ENCODE measurements at places on chromosomes 6 and 20.

GRCh38 chr20:25129428-25129827 lies 47.5 kb upstream of the VSX1 start:
- no peak for DNase-seq

DNA sequence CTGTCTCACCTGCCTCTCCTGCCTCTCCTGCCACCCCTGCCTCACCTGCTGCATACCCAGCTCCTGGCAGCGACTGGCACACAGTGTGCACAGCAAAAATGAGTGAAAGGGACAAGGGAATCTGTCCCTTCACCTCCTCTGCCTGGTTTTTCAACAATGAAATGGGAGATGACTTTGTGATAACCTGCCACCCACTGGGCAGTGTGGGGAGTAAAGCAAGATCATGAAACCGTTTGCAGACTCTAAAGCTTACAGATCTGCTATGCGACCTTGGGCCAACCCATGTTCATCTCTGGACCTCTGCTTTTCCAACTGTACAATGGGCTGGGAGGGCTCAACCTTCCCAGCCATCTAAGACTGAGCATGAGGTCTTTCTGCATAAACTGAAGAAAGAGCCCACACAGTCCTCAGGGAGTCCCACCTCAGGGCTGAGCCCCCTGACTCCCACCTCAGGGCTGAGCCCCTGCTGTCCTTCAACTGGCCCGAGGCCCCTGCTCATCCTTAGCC lies 81.1 kb downstream of the RIPOR3 start:
- DNase-seq = no peak

DNA sequence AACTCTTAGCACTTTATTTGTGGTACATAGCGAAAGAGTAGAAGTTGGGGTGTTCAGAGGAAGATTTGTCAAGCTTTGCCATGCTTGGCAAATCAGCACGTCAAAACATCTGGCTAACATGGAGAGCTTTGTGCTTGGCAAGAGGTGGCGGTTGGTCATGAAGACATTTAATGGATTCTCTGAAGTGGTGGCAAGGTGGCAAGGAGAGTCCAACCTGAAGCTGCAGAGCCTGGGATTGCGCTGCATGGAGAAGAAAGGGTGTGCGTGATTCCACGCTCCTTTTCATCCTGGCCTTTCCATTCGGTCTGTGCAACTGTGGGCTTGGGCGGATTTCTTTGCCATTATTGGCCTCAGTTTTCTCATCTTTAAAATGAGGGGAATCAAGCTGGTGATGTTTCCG lies 3.1 kb downstream of the PYGB start:
- DNase-seq = no peak

DNA sequence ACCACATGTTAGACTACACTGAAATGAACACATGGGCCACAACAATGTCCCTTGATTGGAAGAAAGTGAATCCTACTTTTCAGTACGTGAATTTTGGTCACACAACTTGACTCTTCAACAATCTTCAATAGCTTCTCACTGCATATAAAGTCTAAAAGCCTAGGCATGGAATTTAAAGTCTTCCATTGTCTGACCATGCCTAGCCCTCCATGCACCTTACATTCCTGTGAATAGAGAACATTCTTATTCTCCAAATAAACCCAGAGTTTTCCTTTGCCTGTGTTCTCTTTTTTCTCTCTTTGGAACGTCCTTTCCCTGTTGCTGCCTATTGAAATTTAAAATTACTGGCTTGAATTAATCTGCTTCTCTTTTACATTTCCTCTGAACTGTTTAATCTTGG lies 207.5 kb downstream of the ASCC3 start:
- DNase-seq = no peak

- no peak for DNase-seq
Measured at GRCh38 chr6:101199441-101199840, 194.1 kb upstream of the GRIK2 start.

GRCh38 chr6:28747083-28747630 lies 176.6 kb downstream of the TRIM27 start:
- no peak for DNase-seq

DNA sequence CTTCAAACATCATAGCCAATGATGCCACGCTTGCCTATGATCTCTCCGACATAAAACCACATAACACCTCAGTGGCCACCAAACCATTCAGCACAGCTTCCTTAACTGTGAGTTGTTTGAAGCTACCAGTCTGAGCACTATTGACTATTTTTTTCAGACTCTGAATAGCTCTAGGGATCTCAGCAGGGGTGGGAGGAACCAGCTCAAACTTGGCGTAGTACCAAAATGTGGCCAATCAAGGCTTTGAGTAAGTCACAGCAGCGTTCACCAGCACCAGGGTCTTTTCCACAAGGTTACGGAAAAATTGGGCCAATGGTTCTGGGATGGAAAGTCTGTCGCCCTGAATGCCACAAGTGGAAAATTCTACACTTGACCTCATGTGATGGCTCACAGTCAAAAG lies 70.6 kb downstream of the SMPDL3A start:
- DNase-seq = no peak

GRCh38 chr6:40343318-40343876 lies 243.8 kb downstream of the LRFN2 start:
- DNase-seq = no peak

DNA sequence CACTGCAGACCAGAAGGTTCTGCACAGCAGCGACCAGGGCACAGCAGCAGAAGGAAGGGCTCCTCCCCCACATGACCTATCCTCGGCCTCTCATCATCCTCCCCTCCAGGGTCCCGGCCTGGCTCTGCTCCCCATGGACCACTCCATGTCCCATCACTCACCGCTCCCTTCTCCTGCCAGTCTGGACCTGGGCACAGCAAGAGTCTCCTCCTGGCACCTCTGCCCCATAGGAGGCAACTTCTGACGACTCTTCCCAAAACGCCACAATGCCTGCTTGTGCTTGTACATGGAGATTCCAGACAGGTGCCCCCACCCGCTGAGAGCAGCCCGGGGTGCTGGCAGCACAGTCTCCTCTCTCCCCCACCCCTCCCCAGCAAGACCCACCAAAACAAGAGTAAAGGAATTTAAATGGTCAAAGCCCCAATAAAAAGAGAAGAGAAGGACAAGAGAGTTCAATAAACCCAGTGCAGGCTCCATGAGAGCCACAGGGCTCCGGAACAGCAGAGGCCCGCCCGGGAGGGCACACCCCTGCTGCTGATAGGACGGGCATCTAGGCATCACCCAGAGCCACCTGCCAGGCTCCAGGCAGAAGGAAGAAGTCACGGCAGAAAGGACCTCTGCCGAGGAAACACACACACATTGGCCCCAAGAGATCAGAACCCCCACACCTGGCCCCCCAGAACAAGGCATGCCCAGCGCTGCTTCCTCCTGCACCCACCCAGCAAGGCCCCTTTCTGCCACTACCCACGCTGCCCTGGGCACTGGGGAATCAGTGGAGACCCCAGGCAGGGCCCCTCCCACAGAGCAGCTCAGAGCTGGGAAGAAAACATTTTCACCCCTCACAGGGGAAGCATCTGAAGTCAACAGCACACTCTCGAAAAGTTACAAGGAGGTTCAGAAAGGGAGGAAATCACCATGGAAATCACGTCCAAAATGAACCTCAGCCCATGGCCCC lies 15.2 kb downstream of the TAF4 start:
- DNase-seq = no peak

- no peak for DNase-seq
Measured at GRCh38 chr6:44775121-44775520, 387.6 kb downstream of the CDC5L start.

GRCh38 chr6:19983374-19983773 lies 146.2 kb downstream of the ID4 start:
- DNase-seq = no peak

GRCh38 chr6:151118461-151119123 lies 121.2 kb upstream of the AKAP12 start:
- DNase-seq = no peak

DNA sequence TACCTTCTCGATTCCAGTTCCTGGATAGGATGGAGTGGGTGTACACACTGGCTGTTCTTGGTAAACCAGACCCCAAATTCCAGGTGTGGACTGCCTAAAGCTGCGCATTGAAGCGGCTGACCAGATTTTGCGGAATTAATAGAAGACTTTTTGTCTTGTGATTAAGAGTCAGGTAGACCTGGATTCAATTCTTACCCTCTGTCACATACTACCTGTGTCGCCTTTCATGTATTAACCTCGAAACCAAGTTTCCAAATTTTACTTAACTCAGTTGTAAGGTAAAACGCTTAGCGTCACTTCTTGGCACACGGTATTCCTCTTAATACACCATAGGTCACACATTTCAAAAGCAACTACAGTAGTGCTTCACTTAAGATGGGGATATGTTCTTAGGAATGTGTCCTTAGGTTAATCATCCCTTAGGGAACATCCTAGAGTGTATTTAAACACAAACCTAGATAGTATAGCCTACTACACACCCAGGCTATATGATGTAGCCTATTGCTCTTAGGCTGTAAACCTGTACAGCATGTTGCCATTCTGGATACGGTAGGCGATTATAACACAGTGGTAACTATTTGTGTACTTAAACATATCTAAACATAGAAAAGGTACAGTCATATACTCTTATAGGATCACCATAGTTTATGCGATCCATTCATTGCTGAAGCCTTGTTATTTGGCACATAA lies 733 bp upstream of the GOPC start:
- no peak for DNase-seq

- DNase-seq = no peak
Measured at GRCh38 chr6:21256197-21256596, 337.4 kb upstream of the SOX4 start.

- DNase-seq = no peak
Measured at GRCh38 chr6:137701942-137702341, 165.1 kb upstream of the TNFAIP3 start.

GRCh38 chr20:32512047-32512385 lies 73.1 kb downstream of the NOL4L start:
- no peak for DNase-seq

- no peak for DNase-seq
Measured at GRCh38 chr6:138404666-138405337, 779 bp downstream of the HEBP2 start.

DNA sequence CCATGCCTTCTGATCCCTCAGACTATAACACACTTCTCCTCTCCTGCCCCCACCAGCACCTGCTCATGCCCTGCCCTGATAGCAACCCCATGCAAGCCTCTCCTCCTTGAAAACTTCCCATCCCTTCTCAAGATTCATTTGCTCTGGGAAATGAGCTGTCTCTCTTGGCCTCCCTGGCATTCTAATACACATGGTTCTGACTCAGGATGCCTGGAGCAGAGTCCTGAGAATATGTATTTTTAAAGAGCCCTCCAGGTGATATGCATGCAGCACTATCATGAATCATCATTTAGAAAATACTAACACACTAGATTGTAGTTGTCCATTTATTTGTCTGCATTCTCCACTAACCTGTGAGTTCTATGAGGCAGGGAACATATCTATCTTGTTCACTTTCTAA lies 26.6 kb downstream of the HDGFL1 start:
- DNase-seq = no peak

GRCh38 chr6:19035461-19036195 lies 648.5 kb downstream of the RNF144B start:
- no peak for DNase-seq

DNA sequence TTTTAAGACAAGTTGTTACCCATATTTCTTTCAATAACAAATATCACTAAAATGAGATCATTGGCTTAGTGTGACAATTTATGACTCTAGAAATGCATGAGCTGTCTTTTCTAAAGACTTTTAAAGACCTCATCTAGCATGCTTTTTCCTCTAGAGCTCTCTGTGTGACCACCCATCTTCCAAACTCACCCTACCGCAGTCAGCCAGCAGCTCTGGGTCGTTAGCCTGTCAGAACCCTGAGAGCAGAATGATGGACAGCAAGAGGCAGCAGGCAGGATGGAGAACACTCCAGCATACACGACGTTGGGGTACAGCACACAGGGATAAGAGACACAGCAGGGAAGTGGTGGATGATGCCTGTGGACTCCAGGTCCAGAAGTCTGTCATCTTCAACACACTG lies 45.1 kb upstream of the TBX18 start:
- no peak for DNase-seq

GRCh38 chr20:25193843-25194242 lies 1.7 kb upstream of the ENTPD6 start:
- no peak for DNase-seq

DNA sequence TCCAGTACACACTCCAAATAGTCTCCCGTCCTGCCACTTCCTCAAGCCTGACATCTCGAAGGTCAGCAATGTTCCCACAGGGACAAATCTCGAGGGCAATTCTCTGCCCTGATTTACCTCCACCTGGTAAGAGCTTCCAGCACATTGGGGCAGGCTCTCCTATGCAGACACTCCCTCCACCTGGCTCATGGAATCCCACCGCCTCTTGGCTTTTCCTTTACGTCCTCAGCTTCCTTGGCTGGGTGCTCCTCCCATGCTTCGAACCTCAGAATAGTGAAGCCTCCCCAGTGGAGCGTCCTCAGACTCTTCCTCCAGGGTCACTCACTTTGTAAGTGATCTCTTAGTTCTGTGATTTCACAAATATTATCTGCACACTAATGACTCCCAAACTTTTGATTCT lies 205.2 kb upstream of the ECI2 start:
- DNase-seq = no peak

GRCh38 chr20:33883164-33883563 lies 72.0 kb downstream of the CHMP4B start:
- no peak for DNase-seq

- DNase-seq = no peak
Measured at GRCh38 chr6:139392794-139393193, 18.3 kb upstream of the CITED2 start.

DNA sequence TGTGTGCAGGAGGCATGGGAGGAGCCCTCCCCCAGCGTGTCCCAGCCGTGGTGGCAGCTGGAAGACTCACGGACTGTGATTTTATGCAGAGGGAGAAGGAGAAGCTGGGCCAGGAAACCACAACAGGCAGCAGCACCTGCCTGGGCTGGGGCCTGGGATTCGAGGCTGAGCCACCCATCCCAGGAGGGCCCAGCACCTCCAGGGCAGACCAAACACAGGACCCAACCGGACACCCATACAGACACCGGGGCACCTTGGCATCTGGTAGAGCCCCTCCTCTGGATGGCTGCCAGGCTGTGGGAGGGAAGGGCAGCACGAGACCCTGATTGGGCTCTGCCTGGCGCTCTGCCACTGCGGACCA lies 41.7 kb upstream of the CHRNA4 start:
- no peak for DNase-seq

DNA sequence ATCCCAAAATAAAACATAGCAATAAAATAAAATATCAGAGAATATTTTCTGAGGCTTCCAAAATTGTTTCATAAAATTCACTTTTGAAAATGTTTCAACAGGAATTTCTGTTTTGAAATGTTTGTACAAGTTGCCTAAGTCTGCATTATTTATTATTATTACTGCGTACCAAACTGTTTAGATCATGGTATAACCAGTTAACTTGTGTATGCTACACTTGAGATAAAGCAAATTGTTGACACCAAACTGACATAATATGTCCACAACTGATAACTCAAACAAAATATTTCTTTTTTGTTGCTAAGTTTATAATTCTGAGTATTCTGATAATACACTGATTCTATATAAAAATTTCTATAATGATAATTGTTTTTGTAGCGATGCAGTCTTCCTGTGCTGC lies 531.8 kb upstream of the EYS start:
- DNase-seq = no peak

DNA sequence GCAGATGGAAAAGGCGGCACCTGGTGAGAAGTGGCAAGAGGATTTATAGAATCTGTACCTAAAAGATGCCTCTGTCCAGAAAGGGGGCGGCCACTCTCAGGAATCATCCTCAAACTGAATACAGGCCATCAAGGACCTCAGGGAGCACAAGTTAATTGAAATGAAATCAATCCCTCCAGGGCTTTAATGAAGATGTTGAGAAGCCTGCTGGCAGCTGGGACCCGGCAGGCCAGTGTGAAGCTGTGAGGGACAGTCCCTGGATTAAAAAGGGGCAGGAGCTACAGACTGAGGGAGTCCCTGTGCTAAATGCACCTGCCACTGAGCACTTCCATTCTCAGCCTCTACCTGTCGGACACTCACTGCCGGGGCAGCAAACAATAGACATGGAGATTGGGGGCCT lies 107.7 kb upstream of the GGTLC1 start:
- DNase-seq = no peak

Measured in central memory CD8-positive, alpha-beta T cell (primary cell).